Left renal pelvis (tissue), 4 donors: ENCODE measurements at places on chromosomes 13 and 19. TPM values are rescaled to one million over a fixed set of nuclear protein-coding genes. Genes with fewer than 3 reads are reported as not detected.

DNA sequence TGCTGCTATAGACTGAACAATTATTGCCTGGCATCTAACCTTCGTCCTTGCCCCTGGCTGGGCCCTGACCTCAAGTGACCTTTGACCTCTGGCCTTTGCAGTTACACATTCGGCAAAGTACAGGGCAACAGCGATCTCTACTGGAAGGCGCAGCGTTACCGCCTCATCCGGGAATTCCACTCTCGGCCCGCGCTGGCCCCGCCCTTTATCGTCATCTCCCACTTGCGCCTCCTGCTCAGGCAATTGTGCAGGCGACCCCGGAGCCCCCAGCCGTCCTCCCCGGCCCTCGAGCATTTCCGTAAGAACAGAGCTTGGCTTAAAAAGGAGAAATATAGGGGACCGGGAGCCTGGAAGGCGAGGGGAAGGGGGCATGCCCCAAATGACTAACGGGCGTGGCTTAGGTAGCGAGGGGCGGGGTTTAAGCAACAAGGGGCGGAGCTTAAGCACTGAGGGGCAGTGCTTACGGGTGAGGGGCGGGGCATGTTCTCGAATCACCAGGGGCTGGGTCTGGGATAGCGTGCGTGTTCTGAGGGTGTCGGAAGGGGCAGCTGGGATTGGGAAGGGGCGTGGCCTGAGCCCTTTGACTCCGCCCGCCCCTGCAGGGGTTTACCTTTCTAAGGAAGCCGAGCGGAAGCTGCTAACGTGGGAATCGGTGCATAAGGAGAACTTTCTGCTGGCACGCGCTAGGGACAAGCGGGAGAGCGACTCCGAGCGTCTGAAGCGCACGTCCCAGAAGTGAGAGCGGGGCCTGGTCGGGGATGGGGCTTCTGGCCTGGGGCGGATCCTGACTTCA is 52.7 kb downstream of the TRPM4 start:
- DNase-seq: no peak

- DNase-seq: no peak
Measured at GRCh38 chr13:40776232-40776631, 5.2 kb upstream of the MRPS31 start.

DNA sequence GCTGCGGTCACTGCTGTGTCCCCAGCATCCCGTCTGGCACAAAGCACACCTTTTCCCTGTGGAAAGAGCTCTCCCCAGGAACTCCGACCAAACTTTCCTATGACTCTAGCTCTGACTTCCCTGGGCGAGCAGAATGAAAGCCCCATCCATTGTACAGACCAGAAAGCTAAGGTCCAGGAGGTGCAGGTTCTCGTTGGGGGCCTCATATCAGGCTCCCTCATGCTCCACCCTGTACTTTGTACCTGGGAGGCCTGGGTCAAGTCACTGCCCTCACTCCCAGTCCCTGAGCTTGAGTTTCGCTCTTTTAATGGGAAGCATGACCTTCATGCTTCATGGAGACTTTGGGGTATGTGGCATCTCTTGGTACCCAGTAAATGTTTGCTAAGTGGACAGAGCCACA is 18.4 kb downstream of the CYTH2 start:
- no peak for DNase-seq

The FOXA3 gene
- polyA plus RNA-seq: 0.26 TPM

DNA sequence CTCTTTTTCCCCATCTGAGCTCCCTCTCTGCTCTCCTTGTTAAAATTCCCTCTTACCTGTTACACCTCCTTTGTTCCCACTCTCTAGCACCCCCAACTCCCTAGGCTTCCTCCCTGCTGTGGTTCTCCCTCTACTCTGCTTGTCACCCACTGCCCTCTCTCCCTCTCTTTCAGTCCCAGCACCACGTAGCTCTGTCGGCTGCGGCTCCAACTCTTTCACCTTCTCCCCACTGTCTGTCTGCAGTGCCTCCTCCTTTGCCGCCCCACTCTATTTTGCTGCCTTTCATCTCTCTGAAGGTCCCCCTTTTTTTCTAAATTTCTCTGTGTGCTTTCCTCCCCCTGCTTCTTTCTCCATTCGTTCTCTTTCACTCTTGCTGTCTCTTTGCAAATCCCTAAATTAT is 1.1 kb downstream of the ZNF836 start:
- no peak for DNase-seq

The SIGLEC12 gene
- 0.20 TPM for polyA plus RNA-seq

DNA sequence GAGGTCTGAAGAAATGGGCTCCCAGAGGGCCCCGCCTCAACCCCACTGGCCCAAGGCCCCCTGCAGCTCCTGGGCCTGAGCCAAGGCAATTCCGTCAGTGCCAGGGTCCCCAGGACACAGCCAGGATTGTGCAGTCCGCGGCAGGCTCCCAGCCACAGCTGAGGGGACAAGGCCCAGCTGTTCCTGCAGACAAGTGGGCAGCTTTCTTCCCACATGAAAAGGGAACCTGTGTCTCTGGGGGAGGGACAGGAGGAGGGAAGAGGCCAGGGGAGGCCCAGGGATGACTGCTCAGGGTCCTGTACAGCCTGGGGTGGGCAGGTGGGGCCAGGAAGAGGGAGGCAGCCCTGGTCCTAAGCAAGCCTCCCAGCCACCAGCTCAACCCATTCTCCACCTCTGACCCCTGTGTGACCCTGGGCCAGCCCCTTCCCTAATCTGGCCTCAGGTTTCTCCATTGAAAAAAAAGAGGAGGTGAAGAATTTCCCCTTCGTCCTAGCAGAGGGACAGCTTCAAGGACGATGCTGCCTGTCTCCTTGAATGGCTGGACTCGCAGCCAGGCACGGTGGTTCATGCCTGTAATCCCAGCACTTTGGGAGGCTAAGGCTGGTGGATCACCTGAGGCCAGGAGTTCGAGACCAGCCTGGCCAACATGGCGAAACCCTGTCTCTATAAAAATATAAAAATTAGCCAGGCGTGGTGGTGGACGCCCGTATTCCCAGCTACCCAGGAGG is 20.5 kb upstream of the VSTM2B start:
- no peak for DNase-seq

- DNase-seq: no peak
Measured at GRCh38 chr19:47110521-47111005, 3.0 kb downstream of the ZC3H4 start.

GRCh38 chr13:86813198-86813597 is 858.0 kb upstream of the SLITRK5 start:
- DNase-seq: no peak

The TTC9B gene
- polyA plus RNA-seq: not detected

The LILRA1 gene
- polyA plus RNA-seq: 0.60 TPM

DNA sequence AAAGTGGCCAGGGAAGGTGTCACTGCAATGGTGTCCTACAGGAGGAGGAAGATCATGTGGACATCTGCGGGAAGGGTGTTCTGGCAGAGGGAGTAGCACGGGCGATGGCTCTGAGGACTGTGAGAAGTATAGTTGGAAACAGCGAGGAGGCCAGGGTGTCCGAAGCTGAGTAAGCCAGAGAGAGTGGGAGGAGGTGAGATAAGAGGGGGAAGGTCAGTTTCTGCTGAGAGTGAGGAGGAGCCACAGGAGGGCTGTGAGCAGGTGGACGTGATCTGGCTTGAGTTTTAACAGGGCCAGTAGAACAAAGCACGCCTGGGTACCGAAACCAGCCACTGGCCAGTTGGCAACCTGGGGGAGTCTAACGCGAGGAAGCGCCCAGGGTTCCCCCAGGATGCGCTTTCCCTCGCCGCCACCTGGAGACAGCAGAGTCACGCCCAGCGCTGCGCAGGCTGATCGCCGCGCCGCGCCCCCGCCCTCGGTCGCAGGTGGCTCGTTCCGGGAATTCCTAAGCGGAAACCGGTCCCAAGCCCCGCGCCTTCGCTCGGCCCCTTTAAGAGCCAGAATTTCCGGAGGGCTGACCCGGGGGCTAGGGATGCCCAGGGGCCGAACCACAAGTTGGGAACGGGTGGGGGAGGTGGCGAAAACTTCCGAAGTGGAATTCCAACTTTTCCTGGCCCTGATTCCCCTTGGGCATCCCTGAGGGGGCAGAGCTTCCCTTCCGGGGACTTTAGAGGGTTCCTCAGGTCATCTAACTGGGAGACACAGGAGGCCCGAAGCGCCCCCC is 1.1 kb upstream of the LSR start:
- peak; percentile 71 for DNase-seq

DNA sequence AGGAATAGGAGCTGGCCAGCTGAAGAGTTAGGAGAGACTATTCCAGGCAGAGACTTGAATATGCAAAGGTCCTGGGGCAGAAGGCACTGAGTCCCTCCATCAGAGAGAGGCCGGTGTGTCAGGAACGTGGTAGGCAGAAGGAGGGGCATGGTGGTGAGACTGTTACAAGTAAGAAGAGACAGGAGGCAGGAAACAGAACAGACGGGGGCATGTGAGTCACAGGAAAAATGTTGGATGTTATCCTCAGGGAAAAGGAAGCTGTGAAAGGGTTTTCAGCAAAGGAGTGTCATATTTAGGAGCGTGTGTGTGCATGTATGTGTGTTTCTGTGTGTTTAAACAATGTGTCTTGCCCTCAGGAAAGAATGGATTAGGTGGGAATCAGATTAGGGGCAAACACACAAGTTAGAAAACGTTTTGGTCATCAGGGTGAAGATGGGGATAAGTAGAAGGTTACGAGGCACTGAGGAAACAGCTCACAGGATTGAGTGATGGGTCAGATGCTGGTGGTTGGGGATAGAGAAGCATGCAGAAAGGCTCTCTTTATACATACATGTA is 1.1 kb downstream of the EDDM13 start:
- no peak for DNase-seq

DNA sequence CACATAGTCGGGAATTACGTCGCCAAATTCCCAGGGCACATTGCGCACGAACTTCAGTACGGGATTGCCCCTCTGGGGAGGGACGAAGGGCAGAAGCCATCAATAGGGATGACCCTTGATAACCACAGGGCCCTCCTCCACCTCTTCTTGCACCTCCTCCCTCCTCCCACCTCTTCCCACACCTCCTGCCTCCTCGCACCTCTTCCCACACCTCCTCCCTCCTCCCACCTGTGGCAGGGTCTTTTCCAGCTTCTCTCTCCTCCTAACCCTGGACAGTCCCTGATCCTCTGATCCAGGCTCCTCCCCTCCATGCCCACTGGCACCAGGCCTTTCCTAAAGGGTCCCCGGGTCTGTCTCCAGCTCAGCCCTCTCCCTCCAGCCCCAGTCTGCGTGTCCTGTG is 3.4 kb downstream of the ERCC1 start:
- no peak for DNase-seq

DNA sequence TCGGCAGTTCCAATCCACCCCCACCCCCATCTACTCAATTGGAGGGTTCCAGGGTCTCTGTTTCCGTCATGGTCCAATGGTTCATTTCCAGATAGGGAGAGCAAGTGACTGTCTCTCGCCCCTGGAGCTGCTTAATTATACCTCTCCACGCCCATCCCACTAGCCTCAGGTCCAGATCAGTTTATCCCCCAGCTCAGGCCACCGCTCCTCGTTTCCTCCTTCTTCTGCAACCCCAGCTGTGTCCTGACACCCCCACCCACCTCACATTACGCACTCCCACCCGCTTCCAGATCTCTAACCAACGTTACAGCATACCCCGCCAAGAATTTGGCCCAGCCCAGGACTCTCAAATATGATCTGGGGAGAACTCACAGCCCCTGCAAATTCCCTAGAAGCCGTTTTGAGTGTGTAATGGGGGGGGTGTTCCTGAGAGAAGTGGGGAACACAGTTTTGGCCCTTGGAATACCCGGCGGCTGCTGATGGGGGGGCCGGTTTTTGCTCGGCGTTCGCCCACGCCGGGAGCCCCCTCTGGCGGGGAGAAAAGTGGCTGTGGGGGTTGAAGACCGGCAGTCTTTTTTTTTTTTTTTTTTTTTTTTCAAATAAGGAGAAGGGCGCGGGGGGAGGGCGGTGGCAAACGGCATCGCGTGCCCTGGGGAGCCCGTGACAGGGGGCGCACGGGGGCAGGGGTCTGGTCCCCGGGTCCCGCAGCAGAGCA is 1.7 kb upstream of the PDE4A start:
- DNase-seq: no peak

The C1QTNF9B gene
- 0.72 TPM for polyA plus RNA-seq

The ANGPTL8 gene
- polyA plus RNA-seq: 0.56 TPM

DNA sequence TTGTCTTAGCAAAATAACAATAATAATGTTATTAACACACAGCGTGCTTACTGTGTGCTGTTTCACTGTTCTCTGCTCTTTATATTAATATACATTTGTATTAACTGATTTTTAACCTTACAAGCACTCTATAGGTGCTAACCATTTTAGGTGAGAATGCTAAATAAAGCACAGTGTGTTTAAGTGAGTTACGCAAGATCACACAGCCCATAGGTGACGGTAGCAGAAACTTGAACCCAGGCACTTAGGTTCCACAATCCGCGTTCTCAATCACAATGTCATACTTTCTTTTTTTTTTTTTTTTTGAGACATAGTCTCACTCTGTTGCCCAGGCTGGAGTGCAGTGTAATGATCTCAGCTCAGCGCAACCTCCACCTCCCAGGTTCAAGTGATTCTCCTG is 5.8 kb downstream of the ZNF30 start:
- DNase-seq: no peak

- DNase-seq: no peak
Measured at GRCh38 chr13:50255639-50256038, 240.4 kb downstream of the KCNRG start.

DNA sequence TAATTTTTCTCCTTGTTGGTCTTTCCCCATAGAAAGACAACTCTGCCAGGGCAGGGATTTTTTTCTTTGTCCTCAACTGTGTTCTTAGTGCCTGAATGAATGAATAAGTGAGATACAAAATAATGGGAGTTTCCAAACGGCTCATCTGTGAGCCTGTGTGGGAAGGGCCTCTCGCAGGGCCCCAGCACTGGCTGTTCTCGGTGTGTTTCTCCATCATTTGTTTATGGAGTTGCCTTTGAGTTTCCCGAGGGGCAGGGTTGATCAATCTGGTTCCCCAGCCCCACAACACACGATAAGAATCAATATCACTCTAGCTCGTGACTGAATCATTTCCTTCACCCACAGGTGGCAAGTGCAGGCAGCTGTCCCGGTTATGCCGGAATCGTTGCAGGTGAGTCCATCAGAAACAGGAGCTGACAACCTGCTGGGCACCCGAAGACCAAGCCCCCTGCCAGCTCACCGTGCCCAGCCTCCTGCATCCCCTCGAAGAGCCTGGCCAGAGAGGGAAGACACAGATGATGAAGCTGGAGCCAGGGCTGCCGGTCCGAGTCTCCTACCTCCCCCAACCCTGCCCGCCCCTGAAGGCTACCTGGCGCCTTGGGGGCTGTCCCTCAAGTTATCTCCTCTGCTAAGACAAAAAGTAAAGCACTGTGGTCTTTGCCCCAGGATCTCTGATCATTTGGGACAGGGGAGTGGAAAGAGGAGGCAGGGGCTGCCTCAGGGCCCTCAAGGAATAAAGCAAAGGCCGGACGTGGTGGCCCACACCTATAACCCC is 14.9 kb downstream of the FXYD5 start:
- no peak for DNase-seq

DNA sequence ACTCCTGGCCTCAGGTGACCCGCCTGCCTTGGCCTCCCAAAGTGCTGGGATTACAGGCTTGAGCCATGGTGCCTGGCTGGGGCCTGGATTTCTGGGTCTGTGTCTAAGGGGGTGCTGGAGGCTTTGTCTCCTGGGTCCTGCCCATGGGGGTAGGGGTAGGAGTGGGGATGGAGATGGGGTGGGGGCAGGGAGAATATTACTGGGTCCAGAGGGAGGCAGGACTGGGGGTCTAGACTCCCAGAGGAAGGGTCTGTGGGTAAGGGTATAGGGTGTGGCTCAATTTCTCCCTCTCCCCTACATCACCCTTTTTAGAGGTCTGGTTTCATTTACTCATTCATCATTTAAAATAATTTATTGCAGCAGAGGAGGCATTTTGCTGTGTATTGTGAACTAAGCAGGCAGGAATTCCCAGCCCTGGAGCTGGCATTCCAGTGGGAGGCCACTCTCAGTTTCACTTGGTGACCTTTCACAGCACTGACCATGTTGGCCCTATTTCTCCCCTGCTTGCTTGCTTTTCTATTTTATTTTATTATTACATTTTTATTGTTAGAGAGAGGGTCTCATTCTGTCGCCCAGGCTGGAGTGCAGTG is 810 bp upstream of the NFKBID start:
- DNase-seq: no peak

- no peak for DNase-seq
Measured at GRCh38 chr13:20197361-20197834, 4.7 kb upstream of the GJB2 start.
